SW 1271 (cell line): ENCODE measurements at places on chromosomes 11 and 22.
A peak's percentile ranks its signal among the peaks of the same experiment; 100 is the strongest.

GRCh38 chr11:119615003-119615881, 113.8 kb downstream of the NECTIN1 start:
- DNase-seq: peak; percentile 42

- no peak for DNase-seq
Observed at GRCh38 chr22:23608583-23608982, 23.5 kb downstream of the DRICH1 start.

GRCh38 chr11:2217211-2218030, 45.8 kb upstream of the TH start:
- DNase-seq: no peak

DNA sequence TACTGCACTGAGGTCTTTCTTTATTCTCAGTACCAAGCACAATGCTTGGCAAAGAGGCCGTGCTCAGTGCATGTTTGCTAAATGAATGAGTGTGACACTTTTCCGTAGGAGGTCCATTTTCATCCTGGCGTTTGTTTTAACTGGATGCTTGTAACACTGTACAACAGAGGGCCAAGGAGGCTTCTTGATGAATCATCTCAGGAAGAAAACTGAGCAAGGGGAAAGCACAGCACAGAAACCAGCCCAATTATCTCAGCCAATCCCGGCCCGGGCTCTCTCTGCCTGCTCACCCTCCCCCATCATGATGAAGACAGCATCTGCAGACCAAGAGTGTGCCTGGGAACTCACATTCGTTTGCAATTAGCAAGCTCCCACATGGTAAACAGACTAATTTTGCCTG, 570.3 kb downstream of the OPCML start:
- DNase-seq: no peak

DNA sequence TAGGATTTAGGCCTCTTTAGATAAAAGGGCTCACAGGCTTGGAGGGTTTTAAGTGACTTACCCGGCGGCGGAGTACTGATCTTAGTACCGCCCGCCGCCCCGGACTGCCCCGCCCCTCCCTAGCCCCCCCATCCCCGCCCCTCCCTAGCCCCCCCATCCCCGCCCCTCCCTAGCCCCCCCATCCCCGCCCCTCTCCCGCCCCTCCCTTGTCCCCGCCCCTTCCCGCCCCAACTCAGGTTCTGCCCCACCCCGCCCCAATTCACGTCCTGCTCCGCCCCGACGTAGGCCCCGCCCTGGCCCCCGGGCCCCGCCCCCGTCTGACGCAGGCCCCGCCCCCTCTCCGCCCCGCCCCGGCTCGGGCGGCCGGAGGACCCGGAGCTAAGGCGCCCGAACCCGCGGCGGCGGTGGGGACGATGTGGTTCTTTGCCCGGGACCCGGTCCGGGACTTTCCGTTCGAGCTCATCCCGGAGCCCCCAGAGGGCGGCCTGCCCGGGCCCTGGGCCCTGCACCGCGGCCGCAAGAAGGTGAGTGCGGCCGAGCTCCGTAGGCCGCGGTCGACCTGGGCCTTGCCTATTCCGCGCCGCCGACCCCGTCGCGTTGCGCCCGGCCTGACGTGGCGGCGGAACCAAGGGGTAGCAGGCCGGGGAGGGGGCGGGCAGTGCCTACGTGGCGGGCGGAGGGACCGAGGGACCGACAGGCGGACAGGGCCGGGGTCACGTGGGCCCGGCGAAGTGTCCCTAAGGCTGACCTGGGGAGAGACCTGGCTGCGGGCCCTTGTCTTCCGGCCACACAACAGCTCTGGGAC, at the start of gene SCYL1:
Gene SCYL1 (plus strand): TSS at position 343 of the 805 bp plus-strand sequence. CDS start 71 bp downstream, at position 414.
- peak; percentile 52 for DNase-seq

- no peak for DNase-seq
Observed at GRCh38 chr11:114605370-114605769, 9.8 kb upstream of the NXPE4 start.

- no peak for DNase-seq
Observed at GRCh38 chr11:108558222-108558621, 35.3 kb downstream of the EXPH5 start.

DNA sequence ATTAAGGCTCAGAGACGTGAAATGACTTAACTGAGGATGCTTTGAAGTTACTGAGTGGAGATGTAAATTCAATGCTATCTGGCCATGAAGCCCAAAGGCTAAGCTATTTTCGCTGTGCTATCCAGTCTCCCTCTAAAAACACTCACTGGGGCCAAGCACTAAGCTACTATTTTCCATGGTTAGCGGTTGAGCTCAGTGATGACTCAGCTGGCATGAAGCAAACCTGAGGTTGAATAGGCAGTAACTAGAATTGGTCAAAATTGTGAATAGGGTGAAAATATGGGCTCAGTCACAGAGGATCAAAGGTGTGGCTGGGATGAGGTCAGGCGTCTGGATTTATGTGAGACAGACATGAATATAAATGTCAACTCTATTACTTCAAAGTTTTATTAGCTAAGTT, 564.2 kb upstream of the KIRREL3 start:
- DNase-seq: no peak

DNA sequence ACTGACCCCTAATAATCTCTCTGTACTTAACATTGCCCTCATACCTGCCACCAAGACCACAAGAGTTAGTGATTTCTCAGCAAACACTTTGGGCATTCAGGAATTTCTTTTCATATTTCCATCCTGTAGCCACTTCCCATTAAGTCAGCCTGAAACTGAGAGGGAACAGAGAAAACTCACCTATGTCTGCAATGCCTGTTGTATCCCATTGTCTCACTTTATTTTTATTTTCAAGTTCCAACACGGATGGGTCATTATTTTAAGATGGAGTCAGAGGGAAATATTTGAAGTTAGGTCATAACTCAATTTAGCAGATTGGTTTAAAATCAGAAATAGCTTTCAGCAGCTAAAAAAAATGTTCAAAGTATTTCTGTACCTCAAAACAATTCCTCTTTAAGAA, 937.8 kb upstream of the CHORDC1 start:
- DNase-seq: no peak

GRCh38 chr11:61546663-61547062, 34.2 kb downstream of the SYT7 start:
- DNase-seq: no peak

- no peak for DNase-seq
Observed at GRCh38 chr11:95926726-95927125, 2.8 kb upstream of the MTMR2 start.

- DNase-seq: no peak
Observed at GRCh38 chr22:17864398-17865182, 90.3 kb upstream of the BID start.

DNA sequence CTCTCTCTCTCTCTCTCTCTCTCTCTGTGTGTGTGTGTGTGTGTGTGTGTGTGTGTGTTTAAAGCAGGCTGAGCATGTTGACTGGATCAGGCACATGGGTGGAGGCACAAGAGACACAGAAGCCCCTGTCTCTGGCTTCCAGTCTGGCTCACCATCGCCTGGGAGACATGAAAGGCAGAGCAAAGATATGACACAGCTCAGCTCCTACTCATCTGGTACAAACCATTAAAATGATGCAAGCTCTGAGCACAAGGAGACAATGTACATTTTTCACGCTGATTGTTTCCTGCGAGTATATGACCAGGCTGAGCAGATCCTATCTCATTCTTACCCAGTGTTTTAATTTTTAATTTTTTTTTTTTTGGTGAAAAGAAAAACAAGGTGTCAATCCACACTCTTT, 9.5 kb downstream of the SLC6A5 start:
- DNase-seq: no peak

GRCh38 chr11:118002541-118003423, 16.6 kb downstream of the IL10RA start:
- DNase-seq: no peak

- no peak for DNase-seq
Observed at GRCh38 chr11:25838918-25839625, 492.9 kb upstream of the ANO3 start.

GRCh38 chr11:83823461-83824025, 537.4 kb upstream of the CCDC90B start:
- DNase-seq: no peak

DNA sequence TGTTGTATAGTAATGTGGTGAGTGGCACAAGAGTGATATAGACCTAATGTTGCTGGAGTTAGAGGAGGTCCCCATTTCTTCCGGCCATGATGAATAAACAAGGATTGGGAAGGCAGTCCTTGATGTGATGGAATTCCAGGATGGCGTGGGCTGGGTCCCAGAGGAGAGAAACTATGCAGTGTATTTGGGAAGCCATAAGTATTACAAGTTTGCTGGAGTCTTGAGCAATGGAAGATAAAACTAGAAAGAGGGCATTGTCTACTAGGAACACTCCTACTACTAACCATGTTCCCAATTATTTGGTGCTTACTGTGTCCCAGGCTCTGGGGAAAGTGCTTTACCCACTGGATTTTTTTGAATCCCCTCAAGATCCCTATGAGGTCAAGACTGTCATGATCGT, 20.0 kb downstream of the LDLRAD3 start:
- no peak for DNase-seq

DNA sequence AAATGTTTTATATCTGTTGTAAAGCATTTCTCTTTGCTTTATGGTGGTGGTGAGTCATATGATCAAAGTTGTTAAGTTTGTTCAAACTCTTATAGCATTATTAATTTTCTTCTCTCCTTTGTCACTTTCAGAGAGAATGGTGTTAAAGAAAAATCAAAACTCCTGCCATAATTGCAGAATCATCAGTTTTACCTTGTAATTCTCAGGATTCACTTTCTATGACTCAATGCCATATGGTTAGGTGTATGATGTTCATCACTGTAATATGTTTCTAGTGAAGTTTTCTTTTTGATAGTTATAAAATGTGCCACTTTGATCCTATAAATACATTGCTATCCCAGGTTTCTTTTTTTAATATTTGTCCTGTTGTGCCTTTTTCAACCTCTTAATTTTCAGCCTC, 13.7 kb upstream of the KDM4E start:
- DNase-seq: no peak

DNA sequence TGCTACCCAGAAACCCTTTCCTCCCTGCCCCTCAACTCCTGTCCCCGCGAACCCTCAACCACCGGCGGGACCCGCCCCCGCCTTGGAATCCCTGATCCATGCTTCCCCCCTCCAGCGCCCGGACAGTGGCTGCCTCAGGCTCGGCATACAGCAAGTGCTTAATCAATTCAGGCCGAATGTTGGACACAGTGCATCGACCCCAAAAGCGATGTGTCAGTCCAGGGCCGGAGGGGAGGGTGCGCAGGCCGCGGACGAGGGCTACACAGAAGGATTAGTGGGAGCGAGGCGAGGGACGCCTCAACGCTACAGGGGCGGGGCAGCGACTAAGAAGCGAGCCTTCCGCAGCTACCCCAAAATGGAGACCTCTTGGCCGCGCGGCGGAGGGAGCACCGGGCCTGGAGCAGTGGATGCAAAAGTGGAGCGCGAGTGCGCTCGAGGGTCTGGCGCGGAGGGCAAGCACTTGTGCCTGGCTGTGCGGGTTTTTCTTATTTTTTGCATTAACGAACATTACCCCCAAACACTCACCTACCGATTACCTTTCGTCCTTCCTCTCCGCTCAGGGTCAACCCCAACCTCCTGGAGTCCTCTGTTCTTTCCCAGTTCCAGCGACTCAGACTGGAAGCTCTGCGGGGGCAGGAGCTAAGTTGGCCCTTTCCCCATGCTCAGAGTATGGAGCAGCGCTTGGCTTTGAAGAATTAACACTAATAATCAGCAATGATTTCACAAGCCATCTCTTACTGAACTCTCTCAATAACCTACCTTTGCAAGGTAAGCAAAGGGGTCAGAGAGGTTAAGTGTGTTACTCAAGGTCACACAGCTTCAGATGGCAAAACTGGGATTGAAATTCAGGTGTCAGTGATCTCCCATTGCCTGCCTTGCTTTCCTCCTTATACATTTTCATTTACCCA, 30.0 kb upstream of the WNT11 start:
- peak; percentile 87 for DNase-seq

- DNase-seq: peak; percentile 52
Observed at GRCh38 chr11:80595011-80595410, 1154.2 kb upstream of the TENM4 start.

DNA sequence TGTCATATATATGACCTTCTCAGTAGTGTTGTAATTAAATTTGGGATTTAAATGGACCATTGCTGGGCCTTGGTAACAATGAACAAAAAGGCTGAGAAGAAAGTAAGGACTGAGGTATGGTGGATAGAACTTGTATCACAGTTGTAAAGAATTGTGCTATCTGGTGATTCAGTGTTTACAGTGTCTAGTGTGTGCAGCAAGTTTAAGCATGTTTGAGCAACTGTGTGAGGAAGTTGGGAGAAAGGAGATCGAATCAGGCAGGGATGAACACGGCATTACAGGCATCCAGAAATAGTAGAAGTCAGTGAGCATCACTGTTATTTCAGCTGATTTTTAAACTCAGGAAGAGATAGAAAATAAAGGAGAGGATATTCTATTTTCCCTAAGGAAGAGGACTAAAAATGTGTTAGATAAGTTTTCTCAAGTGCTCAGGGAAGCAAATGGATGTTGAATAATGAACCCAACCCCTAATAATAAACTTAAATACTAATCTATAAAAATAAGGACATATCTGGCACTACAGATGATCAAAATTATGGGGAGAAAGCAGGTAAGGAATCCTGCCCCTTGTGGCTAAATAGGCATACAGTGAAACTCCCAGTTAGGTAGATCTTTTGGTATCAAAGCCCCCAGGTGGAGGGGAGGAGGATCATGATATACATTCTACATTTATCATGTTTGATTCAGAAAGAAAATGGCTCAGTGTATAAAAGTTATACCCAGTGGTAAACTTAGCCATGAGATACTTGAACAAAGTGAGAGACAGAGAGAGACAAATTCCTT, 361.0 kb upstream of the ANO3 start:
- no peak for DNase-seq

DNA sequence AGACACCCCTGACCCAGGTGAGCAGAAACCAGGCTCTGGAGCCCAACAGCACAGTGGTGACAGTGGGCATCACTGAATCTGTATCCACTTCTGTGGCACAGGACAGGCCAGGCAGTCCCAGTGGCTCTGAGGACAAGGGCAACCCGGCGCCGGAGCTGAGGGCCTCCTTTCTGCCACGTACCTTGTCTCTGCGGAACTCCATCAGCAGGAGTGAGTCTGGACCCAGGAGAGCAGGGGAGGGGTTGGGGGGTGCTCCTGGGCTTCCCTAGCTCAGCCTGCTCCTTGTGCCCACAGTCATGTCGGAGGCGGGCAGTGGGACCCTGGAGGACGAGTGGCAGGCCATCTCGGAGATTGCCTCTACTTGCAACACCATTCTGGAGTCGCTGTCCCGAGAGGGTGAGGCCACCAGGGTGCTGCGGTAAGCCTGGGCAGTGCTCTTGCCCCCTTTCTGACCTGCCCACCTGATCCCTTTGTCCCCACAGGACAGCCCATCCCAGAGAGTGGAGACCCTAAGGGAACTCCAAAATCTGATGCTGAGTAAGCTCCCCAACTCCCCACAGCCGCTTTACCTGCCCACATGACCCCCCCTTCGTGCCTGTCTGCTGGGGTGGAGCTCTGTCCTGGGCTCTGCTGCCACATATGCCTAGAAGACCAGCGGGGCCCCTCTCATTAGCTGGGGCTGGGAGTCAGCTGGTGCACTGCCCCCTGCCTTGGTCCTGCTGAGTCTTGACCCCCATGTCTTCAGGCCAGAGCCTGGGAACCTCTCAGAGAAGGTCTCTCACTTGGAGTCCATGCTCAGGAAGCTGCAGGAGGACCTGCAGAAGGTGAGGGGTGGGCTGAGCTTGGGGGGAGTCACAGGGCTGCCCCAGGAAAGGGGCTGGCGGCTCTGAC, 12.0 kb downstream of the SIPA1 start:
- no peak for DNase-seq
